ENCODE measurements at places on chromosomes 4 and X.

DNA sequence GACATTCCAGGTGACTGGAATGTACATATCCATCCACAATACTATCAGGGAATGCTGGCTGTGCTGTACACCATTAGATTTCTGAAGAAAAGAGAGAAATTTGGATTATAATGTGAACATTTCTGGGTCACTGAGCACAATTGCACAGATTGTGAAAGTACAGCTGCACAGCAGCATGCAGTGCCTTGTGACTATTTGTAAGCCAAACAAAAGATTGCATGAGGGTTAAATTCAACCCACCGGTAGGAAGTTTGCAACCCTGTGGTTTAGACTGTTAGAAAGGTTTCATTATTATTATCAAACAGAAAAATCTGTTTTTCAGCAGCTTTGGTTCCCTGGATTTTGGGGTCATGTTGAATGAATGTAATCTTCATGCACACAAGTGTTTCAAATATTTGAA is 24.5 kb downstream of the DDIT4L start:
- no peak for DNase-seq

DNA sequence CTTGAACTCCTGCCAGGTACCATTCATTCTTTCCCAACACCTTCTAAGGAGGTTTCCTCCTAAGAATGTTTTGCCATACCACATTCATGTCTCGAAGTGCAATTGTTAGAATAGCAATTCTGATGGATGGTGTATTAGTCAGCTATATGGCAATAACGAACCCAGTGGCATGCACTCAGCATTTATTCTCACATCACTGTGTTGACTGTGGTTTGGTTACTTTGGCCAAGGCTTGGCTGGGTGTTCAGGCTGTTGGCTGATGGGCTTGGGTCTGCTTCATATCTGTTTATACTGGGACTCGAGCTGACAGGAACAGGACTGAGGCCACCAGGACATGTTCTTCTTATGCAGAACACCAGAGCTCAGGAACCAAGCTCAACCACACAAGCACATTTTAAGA is 31.7 kb downstream of the PSAPL1 start:
- no peak for DNase-seq

GRCh38 chr4:176788971-176789370 is 3.8 kb downstream of the VEGFC start:
- DNase-seq, result no peak

DNA sequence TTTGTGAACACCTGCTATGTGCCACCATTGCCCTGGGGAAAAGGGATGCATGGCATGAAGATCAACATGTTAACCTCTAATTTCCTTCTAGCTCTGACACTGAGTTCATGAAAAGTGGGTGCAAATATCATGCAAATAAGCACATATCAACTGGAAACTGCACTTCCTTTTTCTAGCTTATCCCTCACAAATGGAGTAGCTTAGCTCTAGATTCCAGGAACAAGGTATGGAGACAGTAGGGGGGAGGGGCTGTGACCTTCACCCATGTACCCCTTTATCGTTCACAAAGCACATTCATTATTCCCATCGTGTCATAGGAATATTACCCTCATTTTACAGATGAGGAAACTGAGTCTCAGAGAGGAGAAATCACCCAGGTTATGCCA is 37.4 kb downstream of the STARD8 start:
- no peak for DNase-seq

DNA sequence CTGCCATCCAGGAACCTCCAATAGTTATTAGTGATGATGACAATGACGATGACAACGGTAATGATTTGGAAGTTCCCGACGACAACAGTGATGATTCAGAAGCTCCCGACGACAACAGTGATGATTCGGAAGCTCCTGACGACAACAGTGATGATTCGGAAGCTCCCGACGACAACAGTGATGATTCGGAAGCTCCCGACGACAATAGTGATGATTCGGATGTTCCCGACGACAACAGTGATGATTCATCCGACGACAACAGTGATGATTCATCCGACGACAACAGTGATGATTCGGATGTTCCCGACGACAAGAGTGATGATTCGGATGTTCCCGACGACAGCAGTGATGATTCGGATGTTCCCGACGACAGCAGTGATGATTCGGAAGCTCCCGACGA is 14.7 kb downstream of the CXCR3 start:
- DNase-seq, result no peak

GRCh38 chrX:15087747-15088146 is 182.1 kb downstream of the ASB9 start:
- no peak for DNase-seq

- DNase-seq, result no peak
Measured at GRCh38 chr4:139523076-139523475, 32.9 kb downstream of the SETD7 start.

- no peak for DNase-seq
Measured at GRCh38 chr4:48967101-48967500, 19.0 kb upstream of the CWH43 start.

GRCh38 chr4:123987408-123987807 is 590.8 kb downstream of the SPRY1 start:
- no peak for DNase-seq

GRCh38 chr4:26912069-26912468 is 51.4 kb downstream of the STIM2 start:
- DNase-seq, result no peak

GRCh38 chr4:64771149-64771548 is 361.9 kb upstream of the TECRL start:
- no peak for DNase-seq

DNA sequence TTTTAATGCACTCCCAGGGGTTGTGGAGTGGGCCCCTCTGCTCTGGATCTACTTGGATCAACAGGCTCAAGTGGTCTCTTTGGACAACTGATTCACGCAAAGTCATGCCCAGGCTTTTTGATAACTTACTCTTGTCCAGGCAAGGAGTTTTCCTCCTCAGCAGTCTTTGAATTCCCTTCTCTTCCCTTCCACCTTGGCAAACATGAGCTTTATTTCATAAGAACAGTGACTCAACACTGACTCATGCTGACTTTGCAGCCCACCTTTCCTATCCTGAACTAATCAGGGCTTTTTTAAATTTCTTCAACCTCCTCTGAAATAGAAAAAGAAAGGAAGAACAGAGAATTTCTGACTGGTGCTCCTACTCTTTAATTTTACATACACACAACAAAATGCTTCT is 132.1 kb upstream of the LDB2 start:
- no peak for DNase-seq

Measured in progenitor cell of endocrine pancreas (in vitro differentiated cells).